Stomach (tissue), 19 donors: ENCODE measurements at places on chromosomes 12 and 14. TPM values are rescaled to one million over a fixed set of nuclear protein-coding genes. Genes with fewer than 3 reads are reported as not detected.

GRCh38 chr12:119075222-119075787, 94.0 kb downstream of the SRRM4 start:
- no peaks in the 10 kb centered on the region for H3K36me3 ChIP-seq
- H3K4me3 ChIP-seq = no peak overlapping the region
- DNase-seq = no peak
- H3K27ac ChIP-seq = no peak overlapping the region

GRCh38 chr14:85247071-85247470, 282.9 kb upstream of the FLRT2 start:
- H3K36me3 ChIP-seq = no peaks in the 10 kb centered on the region
- DNase-seq = no peak
- peaks cover 6% of the 10 kb centered on the region for H3K4me1 ChIP-seq
- no peak overlapping the region for H3K27ac ChIP-seq
- no peak overlapping the region for H3K4me3 ChIP-seq

- no peak for DNase-seq
- H3K4me1 ChIP-seq = no peaks in the 10 kb centered on the region
- no peak overlapping the region for H3K4me3 ChIP-seq
- no peaks in the 10 kb centered on the region for H3K27me3 ChIP-seq
These were observed 55.5 kb downstream of the PPP2R5E start for GRCh38 chr14:63487724-63488123.

DNA sequence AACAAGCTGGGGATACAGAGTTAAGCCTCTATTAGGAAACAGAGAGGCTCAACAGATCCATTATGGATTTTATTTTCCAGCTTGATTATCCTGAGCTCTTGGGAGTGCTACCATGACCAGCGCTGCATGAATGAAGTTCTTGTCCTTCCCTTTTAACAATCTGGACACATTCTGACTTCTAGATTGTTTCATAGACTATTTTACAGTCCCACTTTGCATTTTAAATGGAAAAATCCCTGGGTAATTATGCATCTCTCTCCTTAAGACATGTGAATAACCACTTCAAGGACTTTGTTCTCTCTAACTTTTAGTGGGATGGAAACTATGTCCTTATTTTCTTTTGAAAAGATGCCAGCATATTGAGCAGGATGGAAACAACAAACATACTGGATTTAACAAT, 2.0 kb downstream of the CCDC198 start:
- no peaks in the 10 kb centered on the region for H3K4me1 ChIP-seq
- no peaks in the 10 kb centered on the region for H3K27me3 ChIP-seq
- H3K27ac ChIP-seq = no peak overlapping the region
- no peak overlapping the region for H3K4me3 ChIP-seq
- no peak for DNase-seq
- no peaks in the 10 kb centered on the region for H3K36me3 ChIP-seq

DNA sequence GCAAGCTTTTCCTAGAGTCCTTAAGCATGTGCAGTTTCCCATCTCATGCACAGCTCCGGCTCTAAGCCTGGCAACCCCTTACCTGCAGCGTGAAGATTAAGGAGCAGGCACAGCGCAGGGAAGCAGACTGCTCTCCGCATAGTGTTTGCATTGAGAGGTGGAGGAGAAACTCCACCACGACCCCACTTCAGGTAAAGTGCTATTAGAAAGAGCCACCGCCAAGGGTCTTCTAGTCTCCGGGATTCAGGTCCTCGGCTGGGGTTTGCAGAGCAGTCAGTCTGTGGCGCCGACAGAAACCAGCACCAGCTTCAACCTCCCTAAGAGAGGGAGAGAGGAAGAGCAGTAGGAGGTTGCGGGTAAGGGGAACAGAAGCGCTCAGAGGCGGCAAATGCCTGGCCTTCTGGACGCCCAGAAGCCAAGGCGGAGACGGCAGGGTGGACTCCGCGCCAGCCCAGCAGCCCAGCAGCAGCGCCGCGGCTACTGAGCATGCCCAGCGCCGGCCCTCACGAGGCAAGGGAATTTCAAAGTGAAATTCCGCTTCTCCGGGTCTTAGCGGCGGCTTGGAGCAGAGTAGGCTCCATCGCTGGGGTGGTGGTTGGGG, at the start of gene PTPRR:
Gene PTPRR (minus strand): TSS at position 488 of the 601 bp plus-strand sequence. CDS start 348 bp downstream, at position 140.
- H3K4me1 ChIP-seq = peaks cover 11% of the 10 kb centered on the region
- no peaks in the 10 kb centered on the region for H3K36me3 ChIP-seq
- no peak for DNase-seq
- no peak within 1 kb of the TSS for H3K27ac ChIP-seq

GRCh38 chr12:5033883-5034282, 9.8 kb upstream of the KCNA5 start:
- H3K4me3 ChIP-seq = no peak overlapping the region
- DNase-seq = no peak
- H3K36me3 ChIP-seq = no peaks in the 10 kb centered on the region
- no peaks in the 10 kb centered on the region for H3K27me3 ChIP-seq
- H3K27ac ChIP-seq = no peak overlapping the region

GRCh38 chr12:110742096-110742717, 484 bp downstream of the PPP1CC start:
- H3K27ac ChIP-seq = peak overlapping the region; percentile 97
- H3K27me3 ChIP-seq = no peaks in the 10 kb centered on the region
- peak overlapping the region; percentile 84 for H3K4me3 ChIP-seq
- DNase-seq = peak; percentile 28
- peaks cover 62% of the 10 kb centered on the region for H3K4me1 ChIP-seq

DNA sequence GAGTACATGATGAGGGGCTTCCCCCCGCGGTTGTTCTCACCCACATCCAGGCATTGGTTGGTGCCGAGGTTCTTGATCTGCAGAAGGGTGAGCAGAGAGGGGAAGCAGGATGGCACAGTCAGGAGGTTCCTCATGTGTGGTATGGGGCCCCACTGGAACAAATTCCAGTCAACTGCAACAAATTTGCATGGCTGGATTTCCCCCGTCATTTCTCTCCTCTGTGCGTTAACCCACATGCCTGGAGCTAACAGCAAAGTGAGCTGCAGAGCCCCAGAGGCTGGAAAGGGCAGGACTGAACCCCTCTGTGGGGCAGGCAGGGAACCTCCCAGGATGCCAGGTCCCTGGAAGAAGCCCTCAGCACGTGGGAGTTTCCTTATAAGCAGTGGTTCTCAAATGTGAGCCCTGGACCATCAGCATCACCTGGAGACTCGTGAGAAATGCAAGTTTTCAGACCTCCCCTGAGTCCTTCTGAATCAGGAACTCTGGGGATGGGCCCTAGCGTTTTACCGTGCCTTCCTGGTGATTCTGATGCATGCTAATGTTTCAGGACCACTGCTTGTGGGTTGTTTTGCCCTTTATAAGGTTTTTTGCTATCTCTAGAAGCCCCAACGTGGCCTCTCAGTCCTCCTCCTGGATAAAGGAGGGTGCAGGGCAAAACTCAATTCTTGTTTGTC, 11.0 kb upstream of the CELA1 start:
- H3K4me1 ChIP-seq = no peaks in the 10 kb centered on the region
- no peaks in the 10 kb centered on the region for H3K36me3 ChIP-seq
- no peak overlapping the region for H3K4me3 ChIP-seq
- DNase-seq = no peak
- no peaks in the 10 kb centered on the region for H3K27me3 ChIP-seq
- H3K27ac ChIP-seq = no peak overlapping the region

- no peak overlapping the region for H3K27ac ChIP-seq
- DNase-seq = no peak
- no peaks in the 10 kb centered on the region for H3K36me3 ChIP-seq
- no peaks in the 10 kb centered on the region for H3K27me3 ChIP-seq
These were observed 79.7 kb upstream of the GNG2 start for GRCh38 chr14:51780741-51781140.

DNA sequence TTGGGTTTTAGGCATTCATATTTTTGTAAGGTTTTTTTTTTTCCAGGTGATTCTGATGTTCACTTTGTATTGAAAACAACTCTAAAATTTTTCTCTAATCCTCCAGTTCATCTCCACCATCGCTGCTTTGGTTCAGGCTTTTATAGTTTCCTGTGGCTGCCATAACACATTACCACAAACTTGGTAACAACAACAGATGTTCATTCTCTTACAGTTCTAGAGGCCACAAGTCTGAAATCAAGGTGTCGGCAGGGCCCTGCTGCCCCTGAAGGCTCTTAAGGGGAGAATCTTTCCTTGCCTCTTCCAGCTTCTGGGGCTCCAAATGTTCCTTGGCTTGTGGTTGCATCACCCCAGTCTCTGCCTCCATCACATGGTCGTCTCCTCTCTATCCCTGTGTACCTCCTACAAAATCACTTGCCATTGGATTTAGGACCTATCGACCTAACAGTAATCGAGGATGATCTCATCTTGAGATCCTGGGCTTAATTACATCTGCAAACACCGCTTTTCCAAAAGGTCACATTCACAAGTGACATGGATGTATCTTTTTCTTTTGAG, 55.2 kb downstream of the PELI2 start:
- H3K36me3 ChIP-seq = no peaks in the 10 kb centered on the region
- peaks cover 31% of the 10 kb centered on the region for H3K4me1 ChIP-seq
- no peak for DNase-seq
- H3K27me3 ChIP-seq = no peaks in the 10 kb centered on the region
- H3K4me3 ChIP-seq = no peak overlapping the region
- peak overlapping the region; percentile 69 for H3K27ac ChIP-seq

- H3K4me1 ChIP-seq = peaks cover 13% of the 10 kb centered on the region
- H3K36me3 ChIP-seq = no peaks in the 10 kb centered on the region
- peak; percentile 51 for DNase-seq
- no peaks in the 10 kb centered on the region for H3K27me3 ChIP-seq
- peak overlapping the region; percentile 55 for H3K4me3 ChIP-seq
These were observed 686 bp downstream of the B4GALNT1 start for GRCh38 chr12:57632073-57632957.

- no peak overlapping the region for H3K27ac ChIP-seq
- H3K36me3 ChIP-seq = peaks cover 26% of the 10 kb centered on the region
- H3K4me1 ChIP-seq = peaks cover 66% of the 10 kb centered on the region
- peak; percentile 31 for DNase-seq
These were observed 4.6 kb downstream of the FOXJ2 start for GRCh38 chr12:8037046-8037663.

GRCh38 chr12:126358806-126359205, 1293.6 kb downstream of the AACS start:
- no peak overlapping the region for H3K4me3 ChIP-seq
- no peak for DNase-seq
- no peaks in the 10 kb centered on the region for H3K27me3 ChIP-seq
- no peaks in the 10 kb centered on the region for H3K36me3 ChIP-seq

GRCh38 chr12:98064501-98064900, 450.9 kb upstream of the TMPO start:
- H3K4me3 ChIP-seq = no peak overlapping the region
- no peak for DNase-seq
- no peaks in the 10 kb centered on the region for H3K27me3 ChIP-seq
- H3K36me3 ChIP-seq = no peaks in the 10 kb centered on the region

DNA sequence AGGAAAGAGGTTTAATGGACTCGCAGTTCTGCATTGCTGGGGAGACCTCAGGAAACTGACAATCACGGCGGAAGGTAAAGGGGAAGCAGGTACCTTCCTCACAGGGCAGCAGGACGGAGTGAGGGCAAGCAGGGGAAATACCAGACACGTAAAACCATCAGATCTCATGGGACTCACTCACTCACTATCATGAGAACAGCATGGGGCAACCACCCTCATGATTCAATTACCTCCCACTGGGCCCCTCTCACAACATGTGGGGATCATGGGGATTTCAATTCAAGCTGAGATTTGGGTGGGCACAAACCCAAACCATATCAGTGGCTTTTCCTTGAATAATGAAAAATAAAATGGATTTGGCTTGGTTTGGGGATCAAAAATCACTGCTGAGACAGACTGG, 380.5 kb downstream of the VRK1 start:
- no peaks in the 10 kb centered on the region for H3K27me3 ChIP-seq
- no peak overlapping the region for H3K27ac ChIP-seq
- H3K36me3 ChIP-seq = no peaks in the 10 kb centered on the region
- H3K4me3 ChIP-seq = no peak overlapping the region
- H3K4me1 ChIP-seq = no peaks in the 10 kb centered on the region
- no peak for DNase-seq

DNA sequence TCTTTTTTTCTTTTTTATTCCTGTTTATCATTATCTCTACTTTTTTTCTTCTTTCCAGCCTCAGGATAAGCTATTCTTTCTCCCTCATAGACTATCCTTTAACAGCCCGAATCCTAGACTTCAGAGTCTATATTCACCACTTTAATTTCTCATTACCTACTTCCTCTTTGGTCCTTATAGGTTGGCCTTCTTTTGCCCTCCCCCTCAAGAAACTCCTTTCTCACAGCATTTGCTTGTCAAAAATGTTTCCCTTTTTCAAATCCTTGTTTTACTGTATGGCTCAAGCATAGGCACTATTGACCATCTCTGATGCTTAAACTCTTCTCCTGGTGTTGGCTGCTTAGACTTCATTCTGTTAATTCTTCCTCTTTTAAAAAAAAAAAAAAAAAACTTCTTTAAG, 52.5 kb downstream of the KIAA0586 start:
- no peak overlapping the region for H3K27ac ChIP-seq
- DNase-seq = no peak
- H3K27me3 ChIP-seq = no peaks in the 10 kb centered on the region
- H3K4me1 ChIP-seq = no peaks in the 10 kb centered on the region
- no peak overlapping the region for H3K4me3 ChIP-seq
- peaks cover 74% of the 10 kb centered on the region for H3K36me3 ChIP-seq

DNA sequence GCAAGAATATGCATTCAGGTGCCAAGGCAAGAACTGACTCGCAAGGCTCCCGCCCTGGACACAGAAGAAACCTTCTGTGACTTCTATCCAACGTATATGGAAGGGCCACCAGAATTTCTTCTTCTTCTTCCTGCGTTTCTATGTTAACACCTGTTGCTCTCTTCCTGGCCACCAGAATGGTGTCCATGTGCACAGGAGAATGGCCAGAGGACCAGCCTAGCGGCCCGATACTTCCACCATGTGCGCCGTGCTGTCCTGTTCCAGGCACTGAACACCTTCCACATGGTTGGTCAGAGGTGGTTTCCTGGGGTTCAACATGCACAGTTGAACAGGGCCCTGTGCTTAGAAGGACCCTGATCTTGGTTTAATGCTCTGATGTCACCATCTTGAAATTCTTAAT, 455.8 kb downstream of the BCL11B start:
- no peak overlapping the region for H3K27ac ChIP-seq
- H3K36me3 ChIP-seq = no peaks in the 10 kb centered on the region
- H3K4me3 ChIP-seq = no peak overlapping the region
- H3K4me1 ChIP-seq = no peaks in the 10 kb centered on the region

DNA sequence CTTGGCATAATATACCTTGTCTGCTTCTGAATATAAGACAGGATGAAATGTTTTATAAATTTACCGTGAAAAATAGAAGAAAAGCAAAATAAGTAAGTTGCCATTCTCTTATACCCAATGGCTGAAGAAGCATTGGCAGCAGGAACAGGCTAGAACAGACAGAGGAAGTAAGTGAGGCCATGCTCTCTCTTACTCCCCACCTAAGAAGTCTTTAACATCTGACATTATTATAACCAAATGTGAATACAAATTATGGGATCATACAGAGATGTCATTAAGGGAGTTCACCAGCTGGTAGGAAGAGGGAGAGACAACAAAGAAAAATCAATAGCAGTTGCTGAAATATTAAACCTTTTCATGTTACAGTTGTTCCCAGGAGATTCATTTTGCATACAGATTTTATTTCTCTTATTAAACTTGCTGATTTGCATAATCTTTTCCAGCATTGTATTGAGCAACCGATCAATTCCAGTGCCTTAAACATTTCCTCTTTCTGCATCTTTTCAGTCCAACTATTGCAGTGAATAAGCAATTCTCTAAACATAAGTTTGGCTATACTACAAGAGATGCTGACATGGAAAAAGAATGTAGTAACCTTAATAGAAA, 270.6 kb downstream of the SLC6A15 start:
- no peaks in the 10 kb centered on the region for H3K36me3 ChIP-seq
- H3K27ac ChIP-seq = no peak overlapping the region

The NOXRED1 gene
- not detected for total RNA-seq

The SLC38A4 gene
- total RNA-seq = not detected

The LRP1-AS gene
- not detected for total RNA-seq

The NUDT14 gene
- total RNA-seq = 62.6 TPM

The KLRB1 gene
- not detected for total RNA-seq

The OR6C4 gene
- not detected for total RNA-seq

The RABGGTA gene
- total RNA-seq = 187 TPM

The ZNF891 gene
- 2.5 TPM for total RNA-seq

The IKBIP gene
- total RNA-seq = 9.3 TPM
